ENCODE measurements at places on chromosomes 6 and 20. TPM values are rescaled to one million over a fixed set of nuclear protein-coding genes. Genes with fewer than 3 reads are reported as not detected.

The SLC32A1 gene
- 2.2 TPM for polyA plus RNA-seq

The ENPP5 gene
- polyA plus RNA-seq = 18.4 TPM

GRCh38 chr20:63046841-63047240 is 40.1 kb upstream of the BHLHE23 start:
- DNase-seq = no peak

DNA sequence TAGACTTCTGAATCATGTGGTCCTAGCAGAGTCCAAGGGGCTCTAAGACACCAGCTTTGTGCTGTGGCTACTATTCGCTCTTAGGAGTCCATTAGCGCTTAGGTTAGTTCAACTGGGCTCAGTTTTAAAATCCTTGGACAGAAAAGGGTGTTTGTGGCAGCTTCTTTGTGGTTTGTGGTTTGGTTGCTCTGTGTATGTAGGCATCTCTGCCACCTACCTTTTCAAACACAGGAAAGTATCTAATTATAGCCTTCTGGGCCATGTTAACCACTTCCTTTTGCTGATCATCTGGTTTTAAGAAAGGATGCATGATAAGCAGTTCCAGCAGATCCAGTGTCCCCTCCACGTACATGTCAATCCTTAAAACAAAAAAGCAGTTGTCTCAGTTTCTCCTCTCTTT is 10.8 kb downstream of the GSTA4 start:
- no peak for DNase-seq

The DLK2 gene
- polyA plus RNA-seq = 1.9 TPM

DNA sequence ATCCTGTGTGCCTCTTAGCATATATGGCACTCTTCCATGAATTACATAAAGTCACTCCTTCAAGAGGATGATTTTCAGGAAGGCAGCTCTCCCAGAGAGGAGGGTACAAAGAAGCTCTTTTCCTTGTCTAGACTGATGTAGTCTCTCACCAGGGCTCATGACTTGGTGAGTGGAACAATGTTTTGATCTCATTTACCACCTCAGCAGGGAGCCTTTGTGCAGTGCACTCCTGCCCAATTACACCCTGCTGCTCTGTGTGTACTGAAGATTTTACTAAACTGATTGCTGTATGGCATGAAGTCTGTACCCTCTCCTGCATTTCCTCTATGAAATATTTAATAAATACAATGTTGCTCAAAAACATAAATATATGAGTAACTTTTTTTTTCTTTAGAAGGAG is 598.3 kb upstream of the HS3ST5 start:
- DNase-seq = no peak

DNA sequence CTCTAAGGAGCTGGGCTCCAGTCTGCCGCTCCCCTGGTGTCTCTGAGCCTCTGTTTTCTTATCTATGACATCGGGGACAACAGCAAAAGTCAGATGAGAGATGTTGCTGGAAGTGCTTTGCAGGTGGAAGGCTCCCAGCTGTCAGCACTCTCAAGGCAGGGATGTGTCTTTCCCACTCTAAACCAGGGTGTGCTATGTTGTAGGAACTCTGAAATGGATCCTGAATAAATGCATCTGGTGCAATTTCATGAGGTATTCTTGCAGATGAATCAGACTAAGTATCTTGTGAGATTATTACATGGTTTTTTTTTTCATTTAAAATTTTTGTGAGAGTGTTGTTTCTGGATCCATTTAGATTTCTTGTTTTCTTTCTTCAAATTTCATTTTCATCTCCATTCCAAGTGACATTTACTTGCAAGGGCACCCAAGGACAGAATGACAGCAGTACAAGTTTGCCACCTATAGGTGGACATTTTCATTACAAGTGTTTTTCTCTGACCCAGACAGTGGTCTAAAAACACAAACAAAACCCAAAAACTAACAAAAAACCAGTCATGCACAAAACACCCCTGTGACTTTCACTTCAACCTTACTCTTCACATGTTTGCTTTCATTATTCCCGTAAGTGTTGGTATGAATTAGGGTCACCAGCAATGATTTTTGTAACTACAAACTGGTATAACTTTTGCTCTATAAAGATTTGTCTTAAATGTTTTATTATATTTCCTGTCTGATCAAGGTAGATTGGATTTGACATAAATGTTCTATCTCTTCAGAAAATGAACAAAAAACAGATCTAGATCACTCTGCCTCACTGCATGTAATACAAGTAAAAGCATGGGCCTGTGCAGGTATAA is 14.7 kb upstream of the SIM1 start:
- peak; percentile 29 for DNase-seq

GRCh38 chr6:43992783-43993644 is 134.2 kb downstream of the MRPL14 start:
- no peak for DNase-seq

GRCh38 chr6:35385457-35386202 is 43.3 kb downstream of the PPARD start:
- no peak for DNase-seq

DNA sequence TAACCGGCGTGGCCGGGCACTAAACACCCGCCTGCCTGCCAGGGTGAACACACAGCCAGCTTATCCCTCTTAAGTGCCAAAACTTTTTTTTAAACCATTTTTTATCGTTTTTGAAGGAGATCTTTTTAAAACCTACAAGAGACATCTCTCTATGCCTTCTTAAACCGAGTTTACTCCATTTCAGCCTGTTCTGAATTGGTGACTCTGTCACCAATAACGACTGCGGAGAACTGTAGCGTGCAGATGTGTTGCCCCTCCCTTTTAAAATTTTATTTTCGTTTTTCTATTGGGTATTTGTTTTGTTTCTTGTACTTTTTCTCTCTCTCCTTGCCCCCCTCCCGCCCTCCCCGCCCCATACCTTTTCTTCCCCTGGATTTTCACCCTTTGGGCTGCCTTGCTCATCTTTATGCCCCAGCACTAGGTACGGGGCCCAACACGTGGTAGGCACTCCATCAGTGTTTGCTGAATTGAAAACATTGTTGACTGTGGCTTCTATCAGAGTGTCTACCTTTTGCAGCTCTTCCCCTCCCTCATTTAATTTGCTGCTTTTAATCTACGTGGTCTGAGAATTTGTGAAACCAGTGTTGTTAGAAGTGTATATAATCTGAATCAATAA is 1.5 kb downstream of the ZCCHC3 start:
- no peak for DNase-seq

GRCh38 chr20:21522481-21523280 is 8.8 kb upstream of the NKX2-2 start:
- DNase-seq = no peak

DNA sequence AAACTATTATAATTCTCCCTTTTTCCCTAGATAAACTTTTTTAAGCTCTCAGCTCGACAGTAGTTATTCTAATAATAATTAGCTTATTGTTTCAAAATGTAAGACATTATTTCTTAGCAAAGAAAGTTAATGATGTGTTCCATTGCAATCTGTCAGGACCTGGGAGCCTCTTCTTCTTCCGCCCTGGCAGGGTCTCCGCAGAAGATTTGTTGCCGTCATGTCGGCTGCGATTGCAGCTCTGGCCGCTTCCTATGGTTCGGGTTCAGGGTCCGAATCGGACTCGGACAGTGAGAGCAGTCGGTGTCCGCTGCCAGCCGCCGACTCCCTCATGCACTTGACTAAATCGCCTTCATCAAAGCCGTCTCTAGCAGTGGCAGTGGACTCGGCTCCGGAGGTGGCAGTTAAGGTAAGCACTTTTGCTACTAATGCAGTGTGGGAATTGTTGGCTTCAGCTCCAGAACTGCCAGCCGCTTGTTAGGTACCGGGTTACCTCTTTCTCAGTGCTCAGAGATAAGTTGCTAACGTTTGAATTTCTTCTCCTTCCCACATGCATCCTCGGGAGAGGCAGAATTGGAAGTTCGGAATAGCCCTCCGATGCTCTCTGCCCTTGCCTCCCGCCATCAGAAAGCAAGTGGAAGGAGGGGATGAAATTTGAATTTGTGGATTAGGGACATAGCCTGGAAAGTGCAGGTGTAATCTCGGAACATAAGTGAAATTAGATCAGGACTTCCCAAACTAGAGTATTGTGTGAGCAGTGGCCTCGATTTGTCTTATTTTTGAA is at the start of gene CDC40:
TSS of gene CDC40 (plus strand) at position 200 of the 781 bp plus-strand sequence. CDS start at position 218, 18 bp downstream.
- DNase-seq = no peak

GRCh38 chr20:63574829-63575743 is 1.0 kb upstream of the HELZ2 start:
- no peak for DNase-seq

GRCh38 chr20:24957326-24958016 is 8.4 kb downstream of the CST7 start:
- DNase-seq = no peak

- no peak for DNase-seq
Observed at GRCh38 chr6:40893021-40893420, 146.0 kb downstream of the UNC5CL start.

The BPIFB1 gene
- not detected for polyA plus RNA-seq

The ZSCAN16 gene
- polyA plus RNA-seq = 10.5 TPM

The CDC5L gene
- 45.0 TPM for polyA plus RNA-seq

DNA sequence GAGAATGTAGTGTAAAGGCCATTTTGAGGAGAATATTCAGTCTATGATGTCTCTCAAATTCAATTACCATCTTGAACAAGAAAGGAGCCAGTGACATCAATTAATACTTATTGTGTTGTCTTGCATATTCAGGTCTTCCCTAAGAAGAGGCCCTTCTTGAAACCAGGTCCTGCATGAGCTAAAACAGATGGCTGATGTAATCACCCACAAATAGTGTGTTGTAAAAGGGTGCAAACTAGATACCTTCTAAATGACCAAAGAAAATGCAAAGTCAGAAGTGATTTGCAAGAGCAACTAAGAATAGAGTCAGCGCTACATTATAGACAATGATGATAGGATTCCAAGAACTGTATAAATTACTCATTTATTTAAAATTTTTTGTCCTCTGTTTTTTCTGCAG is 97.0 kb downstream of the BTBD3 start:
- DNase-seq = no peak

The CTAGE9 gene
- polyA plus RNA-seq = 0.40 TPM

The KCNB1 gene
- 0.47 TPM for polyA plus RNA-seq

The TSBP1 gene
- 0.24 TPM for polyA plus RNA-seq

DNA sequence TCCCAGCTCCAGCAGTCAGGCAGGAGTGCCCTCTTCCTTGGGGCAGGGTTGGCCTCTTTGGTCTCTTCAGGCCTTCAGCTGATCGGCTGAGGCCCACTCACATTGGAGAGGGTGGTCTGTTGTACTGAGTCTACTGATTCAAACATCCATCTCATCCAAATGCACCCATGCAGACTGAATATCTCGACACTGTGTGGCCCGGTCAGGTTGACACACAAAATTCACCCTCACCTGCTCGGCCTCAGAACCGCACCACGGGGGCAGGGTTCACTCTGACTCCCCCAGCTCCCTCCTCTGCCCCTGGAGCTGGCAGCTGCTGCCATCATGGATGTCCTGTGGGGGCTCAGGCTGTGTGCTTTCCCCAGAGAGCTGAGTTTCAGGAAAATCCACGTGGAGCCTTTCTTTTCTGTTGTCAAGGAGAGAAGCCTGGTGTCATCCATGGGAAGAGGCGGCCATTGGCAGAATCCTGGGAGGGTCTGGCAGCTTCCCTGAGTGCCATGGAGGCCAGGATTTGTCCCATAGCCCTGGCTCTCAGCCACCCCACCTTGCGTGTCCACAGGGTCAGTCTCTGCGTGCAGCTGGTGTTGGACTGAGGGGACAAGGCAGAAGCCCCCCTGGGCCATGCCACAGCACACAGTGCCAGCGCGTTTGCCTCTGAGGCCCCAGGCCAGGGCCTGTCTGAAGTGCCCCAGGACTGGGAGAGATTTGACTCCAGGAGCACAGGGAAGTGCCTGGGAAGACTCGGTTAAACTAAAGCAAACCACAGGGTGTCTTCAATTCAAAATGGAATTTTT is 114.1 kb downstream of the ERMARD start:
- no peak for DNase-seq

DNA sequence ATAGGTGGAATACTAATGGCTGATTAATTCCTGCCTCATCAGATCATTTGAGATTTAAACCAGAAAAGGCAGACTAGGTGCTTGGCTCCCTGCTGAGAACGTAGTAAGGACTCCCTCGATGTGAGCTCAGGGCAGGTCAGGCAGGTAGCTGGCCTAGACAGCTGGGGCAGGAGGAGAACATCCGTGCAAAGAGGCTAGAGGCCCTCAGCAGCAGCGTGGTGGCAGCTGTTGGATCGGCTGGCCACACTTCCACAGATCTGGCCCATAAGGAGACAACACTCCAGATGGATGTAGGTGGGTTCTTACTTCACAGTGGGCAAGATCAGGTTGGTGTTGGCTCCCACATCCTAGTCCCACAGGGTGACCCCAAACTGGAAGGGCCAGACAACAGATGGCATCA is 38.5 kb downstream of the EYA2 start:
- no peak for DNase-seq

The BACH2 gene
- 9.5 TPM for polyA plus RNA-seq

DNA sequence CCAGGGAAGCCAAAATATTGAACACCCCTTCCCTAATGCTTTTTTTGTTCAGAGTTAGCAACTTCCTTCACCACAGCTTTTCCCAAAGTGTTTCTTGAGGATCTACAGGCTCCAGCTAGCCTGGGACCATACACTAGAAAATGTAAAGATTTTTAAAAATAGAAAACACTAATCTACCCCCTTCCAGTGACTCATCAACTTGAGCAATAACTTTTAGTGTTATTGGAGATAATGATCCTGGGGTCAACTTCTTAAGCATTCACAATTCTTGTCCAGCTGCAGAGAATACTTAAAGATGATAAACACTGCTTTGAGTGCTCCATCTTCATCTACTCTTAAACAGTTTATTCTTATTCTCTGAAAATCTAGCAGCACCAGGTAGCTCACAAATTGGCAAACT is 131.6 kb downstream of the COL9A1 start:
- DNase-seq = no peak

- DNase-seq = no peak
Observed at GRCh38 chr6:90581146-90581545, 5.7 kb downstream of the MAP3K7 start.

GRCh38 chr6:72580281-72580940 is 41.5 kb upstream of the KCNQ5 start:
- no peak for DNase-seq

GRCh38 chr6:31525932-31526591 is 2.7 kb upstream of the MCCD1 start:
- DNase-seq = no peak

DNA sequence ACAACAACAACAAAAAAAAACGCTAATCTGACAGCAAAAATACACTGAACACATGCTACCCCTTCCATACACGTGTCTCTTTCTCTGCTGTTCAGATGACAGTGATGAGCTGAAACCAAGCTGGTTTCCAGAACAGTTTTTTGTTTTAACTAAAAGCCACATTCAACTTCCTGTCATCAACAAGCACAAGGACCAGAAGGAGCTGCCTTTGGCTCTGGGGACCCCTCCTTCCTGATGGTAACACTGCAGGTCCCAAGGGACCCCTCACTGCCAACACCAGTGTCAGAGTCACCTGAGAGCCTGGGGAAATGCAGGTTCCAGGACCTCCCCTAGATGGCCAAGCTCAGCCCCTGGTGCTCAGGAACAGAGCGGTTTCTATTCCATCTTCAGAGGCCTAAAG is 6.0 kb downstream of the CST7 start:
- DNase-seq = no peak

The LY86 gene
- polyA plus RNA-seq = 1.7 TPM

The POM121L2 gene
- not detected for polyA plus RNA-seq

- no peak for DNase-seq
Observed at GRCh38 chr6:152063170-152063921, 255.9 kb downstream of the ESR1 start.
